Spinal cord (tissue), 10 donors: ENCODE measurements at places on chromosomes 3 and 15.

- no peaks in the 10 kb centered on the region for H3K4me1 ChIP-seq
- no peak overlapping the region for H3K4me3 ChIP-seq
- H3K27me3 ChIP-seq: no peaks in the 10 kb centered on the region
- DNase-seq: no peak
- H3K36me3 ChIP-seq: peaks cover 12% of the 10 kb centered on the region
Observed at GRCh38 chr3:33597257-33597689, 120.8 kb downstream of the CLASP2 start.

DNA sequence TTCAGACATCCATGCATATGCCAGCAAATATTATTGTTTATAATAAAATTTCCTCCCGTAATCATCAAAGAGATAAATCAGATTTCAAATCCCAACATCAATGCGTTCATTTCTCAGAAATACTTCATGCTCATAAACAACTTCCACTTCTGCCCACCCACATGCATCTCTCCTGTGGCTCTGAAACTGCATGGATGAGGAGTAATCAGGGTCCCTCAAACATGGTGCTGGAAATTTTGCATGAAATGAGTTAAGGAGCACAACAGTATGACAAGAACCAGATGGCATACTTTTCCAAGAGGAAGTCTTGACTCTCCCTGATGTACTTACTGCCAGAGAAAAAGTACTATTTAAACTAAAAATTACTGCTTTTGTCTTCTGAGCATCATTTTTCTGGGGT lies 26.9 kb upstream of the MFSD1 start:
- no peak overlapping the region for H3K4me3 ChIP-seq
- peaks cover 2% of the 10 kb centered on the region for H3K36me3 ChIP-seq
- DNase-seq: no peak
- H3K27ac ChIP-seq: no peak overlapping the region
- H3K27me3 ChIP-seq: no peaks in the 10 kb centered on the region

DNA sequence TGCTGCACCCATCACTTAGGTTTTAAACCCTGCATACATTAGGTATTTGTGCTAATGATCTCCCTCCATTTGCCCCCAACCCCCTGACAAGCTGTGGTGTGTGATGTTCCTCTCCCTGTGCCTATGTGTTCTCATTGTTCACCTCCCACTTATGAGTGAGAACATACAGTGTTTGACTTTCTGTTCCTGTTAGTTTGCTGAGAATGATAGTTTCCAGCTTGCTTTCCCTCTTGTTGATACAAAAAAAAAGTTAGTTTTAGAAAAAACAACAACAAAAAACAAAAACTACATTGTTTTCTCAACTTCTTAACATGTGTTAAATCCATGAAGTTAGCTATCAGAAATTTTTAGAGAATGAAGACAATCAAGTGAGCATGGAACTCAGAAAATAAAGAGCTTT lies 953.0 kb downstream of the VGLL3 start:
- H3K36me3 ChIP-seq: no peaks in the 10 kb centered on the region
- H3K4me1 ChIP-seq: no peaks in the 10 kb centered on the region
- no peak overlapping the region for H3K27ac ChIP-seq
- DNase-seq: no peak
- no peaks in the 10 kb centered on the region for H3K27me3 ChIP-seq
- H3K4me3 ChIP-seq: no peak overlapping the region

- no peak for DNase-seq
- H3K4me1 ChIP-seq: no peaks in the 10 kb centered on the region
- H3K27me3 ChIP-seq: no peaks in the 10 kb centered on the region
- no peak overlapping the region for H3K27ac ChIP-seq
- no peaks in the 10 kb centered on the region for H3K36me3 ChIP-seq
- no peak overlapping the region for H3K4me3 ChIP-seq
Observed at GRCh38 chr3:63094642-63095408, 183.3 kb upstream of the SYNPR start.

DNA sequence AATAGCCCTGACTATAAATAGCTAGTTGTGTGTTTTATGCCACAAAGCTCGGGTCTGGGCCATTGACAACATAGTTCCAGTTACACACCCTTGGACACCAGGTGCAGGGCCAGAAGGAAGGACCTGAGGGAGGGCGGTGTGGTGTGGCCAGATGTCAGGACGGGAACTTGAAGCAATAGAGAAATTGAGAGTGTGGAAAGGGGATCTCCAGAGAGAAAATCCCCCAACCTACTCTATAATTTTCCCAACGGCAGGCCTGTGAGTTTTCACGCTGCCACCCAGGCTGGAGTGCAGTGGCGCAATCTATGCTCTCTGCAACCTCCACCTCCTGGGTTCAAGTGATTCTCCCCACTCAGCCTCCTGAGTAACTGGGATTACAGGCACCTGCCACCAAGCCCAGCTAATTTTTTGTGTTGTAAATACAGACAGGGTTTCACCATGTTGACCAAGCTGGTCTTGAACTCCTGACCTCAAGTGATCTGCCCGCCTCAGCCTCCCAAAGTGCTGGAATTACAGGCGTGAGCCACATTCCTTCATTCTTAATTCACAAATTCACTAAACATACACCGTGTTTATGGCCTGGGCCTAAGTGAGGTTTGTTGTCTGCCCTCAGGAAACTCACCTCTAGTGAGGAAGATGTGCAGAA lies 70.8 kb upstream of the KLF13 start:
- H3K27ac ChIP-seq: no peak overlapping the region
- no peak for DNase-seq
- no peaks in the 10 kb centered on the region for H3K27me3 ChIP-seq
- no peak overlapping the region for H3K4me3 ChIP-seq
- H3K36me3 ChIP-seq: no peaks in the 10 kb centered on the region
- H3K4me1 ChIP-seq: no peaks in the 10 kb centered on the region

DNA sequence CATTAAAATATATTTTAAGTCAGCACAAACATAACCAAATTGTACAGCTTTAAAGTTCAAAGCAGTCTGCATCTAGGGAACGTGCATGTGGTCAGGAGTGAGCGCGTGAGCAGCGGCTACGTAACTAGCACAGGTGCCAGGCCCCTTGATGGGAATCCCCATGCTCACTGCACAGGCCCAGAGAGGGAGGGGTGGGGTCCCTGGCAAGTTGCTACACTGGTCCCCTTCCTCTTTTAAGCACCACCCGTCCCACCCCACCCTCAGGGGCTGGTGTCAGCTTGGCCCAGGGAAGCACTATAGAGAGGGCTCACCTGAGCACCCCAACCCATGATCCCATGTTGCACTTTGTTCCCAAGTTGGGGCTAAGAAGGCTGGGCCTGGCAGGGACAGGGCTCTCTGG lies 835 bp upstream of the GMPPB start:
- H3K27me3 ChIP-seq: no peaks in the 10 kb centered on the region
- peak overlapping the region; percentile 44 for H3K4me3 ChIP-seq
- peak overlapping the region; percentile 82 for H3K27ac ChIP-seq
- peaks cover 45% of the 10 kb centered on the region for H3K4me1 ChIP-seq
- DNase-seq: no peak

GRCh38 chr3:39088889-39089288 lies 18.5 kb downstream of the GORASP1 start:
- H3K27me3 ChIP-seq: no peaks in the 10 kb centered on the region
- H3K27ac ChIP-seq: no peak overlapping the region
- no peaks in the 10 kb centered on the region for H3K4me1 ChIP-seq

GRCh38 chr3:128683957-128684356 lies 33.3 kb upstream of the RPN1 start:
- no peaks in the 10 kb centered on the region for H3K36me3 ChIP-seq
- no peaks in the 10 kb centered on the region for H3K27me3 ChIP-seq
- no peak for DNase-seq
- H3K27ac ChIP-seq: no peak overlapping the region

GRCh38 chr3:123082370-123083065 lies 15.7 kb downstream of the PDIA5 start:
- H3K4me3 ChIP-seq: no peak overlapping the region
- no peaks in the 10 kb centered on the region for H3K36me3 ChIP-seq
- H3K27me3 ChIP-seq: no peaks in the 10 kb centered on the region
- H3K27ac ChIP-seq: peak overlapping the region; percentile 49
- DNase-seq: no peak

DNA sequence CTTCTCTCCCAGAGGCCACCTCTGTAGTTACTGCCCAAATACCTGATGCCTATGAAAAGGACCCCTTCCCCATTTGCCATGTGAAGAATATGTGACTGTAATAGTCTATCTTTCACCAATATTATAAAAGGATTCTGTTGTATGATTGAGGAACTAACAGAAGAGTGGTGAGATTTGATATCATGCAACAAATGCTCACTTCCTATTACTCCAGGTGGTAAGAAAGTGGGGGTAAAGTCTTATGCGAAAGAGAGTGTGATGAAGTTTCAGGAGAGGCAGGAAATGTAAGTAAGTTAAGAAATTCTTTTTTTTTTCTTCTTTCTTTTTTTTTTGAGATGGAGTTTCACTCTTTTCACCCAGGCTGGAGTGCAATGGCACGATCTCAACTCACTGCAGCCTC lies 24.4 kb upstream of the RAP2B start:
- H3K36me3 ChIP-seq: no peaks in the 10 kb centered on the region
- no peaks in the 10 kb centered on the region for H3K27me3 ChIP-seq
- no peak overlapping the region for H3K27ac ChIP-seq
- no peak overlapping the region for H3K4me3 ChIP-seq
- no peaks in the 10 kb centered on the region for H3K4me1 ChIP-seq

DNA sequence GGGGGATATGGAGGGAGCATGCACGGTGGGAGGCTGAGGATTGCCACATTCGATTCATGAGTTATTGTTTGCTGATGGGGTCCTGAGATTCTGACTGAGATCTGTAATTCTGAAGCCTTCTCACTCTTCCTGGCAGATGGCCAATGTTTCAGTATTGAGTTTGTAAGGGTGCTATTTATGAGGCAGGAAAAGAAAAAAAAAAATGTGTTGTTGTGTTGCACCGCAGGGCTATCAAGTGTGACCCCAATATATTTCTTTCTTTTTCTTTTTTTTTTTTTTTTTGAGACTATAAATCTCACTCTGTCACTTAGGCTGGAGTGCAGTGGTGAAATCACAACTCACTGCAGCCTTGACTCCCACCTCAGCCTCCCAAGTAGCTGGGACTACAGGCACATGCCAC lies 3.2 kb upstream of the SENP2 start:
- no peak for DNase-seq
- no peak overlapping the region for H3K27ac ChIP-seq
- no peaks in the 10 kb centered on the region for H3K36me3 ChIP-seq
- H3K4me1 ChIP-seq: peaks cover 20% of the 10 kb centered on the region
- no peaks in the 10 kb centered on the region for H3K27me3 ChIP-seq

DNA sequence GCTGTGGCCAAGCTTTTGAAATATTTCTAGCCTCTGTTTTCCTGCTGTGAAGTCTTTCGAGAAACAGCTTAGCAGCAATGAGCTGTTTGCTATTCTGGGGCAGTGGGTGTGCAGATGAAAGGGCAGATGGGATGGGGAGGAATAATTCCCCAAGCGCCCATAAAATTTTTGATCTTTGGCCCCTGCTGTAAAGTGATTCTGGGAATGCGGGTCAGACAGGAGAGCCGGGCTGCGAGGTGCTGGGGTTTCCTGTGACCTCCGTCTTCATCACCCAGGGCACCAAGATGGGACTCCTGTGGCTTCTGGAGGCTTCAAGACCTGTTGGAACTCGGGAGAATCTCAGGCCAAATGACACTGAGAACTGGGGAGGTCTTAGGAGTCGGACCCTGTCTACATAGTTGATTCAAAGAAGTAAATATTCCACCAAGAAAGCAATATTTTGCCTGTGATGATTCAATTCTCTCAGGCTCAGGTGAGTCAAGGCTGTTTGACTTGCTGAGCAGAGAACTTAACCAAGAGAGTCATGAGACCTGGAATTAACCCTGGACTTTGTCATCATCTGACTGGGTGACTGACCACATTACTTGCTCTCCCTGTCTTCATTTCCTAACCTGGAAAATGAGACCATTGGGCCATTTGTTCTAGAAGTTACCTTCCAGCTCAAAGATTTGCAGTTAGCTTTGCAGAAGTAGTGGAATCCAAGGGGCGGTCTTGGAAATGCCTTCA lies 86.4 kb downstream of the POLR2M start:
- H3K4me3 ChIP-seq: no peak overlapping the region
- no peak overlapping the region for H3K27ac ChIP-seq
- no peaks in the 10 kb centered on the region for H3K36me3 ChIP-seq
- H3K27me3 ChIP-seq: no peaks in the 10 kb centered on the region
- peaks cover 7% of the 10 kb centered on the region for H3K4me1 ChIP-seq

GRCh38 chr3:25500706-25501210 lies 72.7 kb downstream of the RARB start:
- H3K27me3 ChIP-seq: no peaks in the 10 kb centered on the region
- no peak overlapping the region for H3K27ac ChIP-seq
- H3K4me3 ChIP-seq: no peak overlapping the region
- DNase-seq: no peak
- no peaks in the 10 kb centered on the region for H3K4me1 ChIP-seq

DNA sequence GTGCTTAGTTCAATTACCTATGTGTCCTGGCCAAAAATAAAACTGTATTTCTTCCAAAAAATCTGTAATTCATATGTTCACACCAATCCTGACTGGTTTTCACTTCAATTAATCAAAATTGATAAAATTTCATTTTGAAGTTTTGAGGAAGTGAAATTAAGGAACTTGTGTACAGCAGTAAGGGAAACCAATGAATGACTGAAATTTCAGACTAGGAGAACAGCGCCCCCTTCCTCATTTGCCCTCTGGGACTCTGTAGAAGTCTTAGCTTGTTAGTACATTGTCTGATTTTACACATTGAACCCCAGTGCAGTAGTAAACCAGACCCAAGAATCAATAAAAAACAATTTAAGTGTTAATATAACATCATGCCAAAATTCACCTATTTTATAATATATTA lies 495.3 kb upstream of the AGTR1 start:
- no peak for DNase-seq
- no peaks in the 10 kb centered on the region for H3K36me3 ChIP-seq
- H3K4me3 ChIP-seq: no peak overlapping the region
- H3K27ac ChIP-seq: no peak overlapping the region
- H3K27me3 ChIP-seq: no peaks in the 10 kb centered on the region
- H3K4me1 ChIP-seq: no peaks in the 10 kb centered on the region

DNA sequence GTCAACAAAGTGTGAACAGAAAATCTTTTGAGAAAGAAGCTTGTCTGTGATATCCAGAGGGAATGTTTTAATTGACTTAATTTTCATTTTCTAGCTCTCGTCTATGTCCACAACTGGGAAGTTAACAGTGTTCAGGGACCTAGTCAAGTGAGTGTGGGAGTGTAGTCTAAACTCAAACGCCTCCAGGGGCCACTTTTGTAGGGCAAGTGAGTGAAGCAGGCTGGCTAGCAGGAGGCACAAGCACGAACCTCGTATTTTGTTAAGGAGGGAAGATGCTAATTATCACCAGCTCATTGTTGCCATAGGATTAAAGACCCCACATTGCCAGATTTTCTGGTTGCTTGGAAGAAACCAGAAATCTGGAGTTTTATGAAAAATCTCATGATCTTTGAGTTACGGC lies 135.8 kb downstream of the CPNE4 start:
- DNase-seq: no peak
- no peaks in the 10 kb centered on the region for H3K36me3 ChIP-seq

GRCh38 chr15:80159811-80160569 lies 7.2 kb downstream of the FAH start:
- H3K27ac ChIP-seq: no peak overlapping the region
- H3K4me1 ChIP-seq: peaks cover 2% of the 10 kb centered on the region
- H3K36me3 ChIP-seq: peaks cover 26% of the 10 kb centered on the region
- no peak overlapping the region for H3K4me3 ChIP-seq
